HT-29 (cell line): ENCODE measurements at places on chromosomes 2 and 18. TPM values are rescaled to one million over a fixed set of nuclear protein-coding genes. Genes with fewer than 3 reads are reported as not detected.

BOLL gene
- not detected in 2 replicates for total RNA-seq

MLPH gene
- total RNA-seq, result 66.1 and 67.8 TPM in 2 replicates

SCYGR5 gene
- not detected in 2 replicates for total RNA-seq

ANKRD62 gene
- total RNA-seq, result not detected in 2 replicates

KRTCAP3 gene
- 29.3 and 30.4 TPM in 2 replicates for total RNA-seq

SCLY gene
- total RNA-seq, result 41.6 and 45.6 TPM in 2 replicates

MROH2A gene
- total RNA-seq, result 2.4 and 2.8 TPM in 2 replicates

CHMP3 gene
- 29.9 and 37.8 TPM in 2 replicates for total RNA-seq

KIAA2012 gene
- total RNA-seq, result 0.05 TPM in 1 of 2 replicates, not detected in the other

POTEI gene
- 0.05 and 0.08 TPM in 2 replicates for total RNA-seq

AGFG1 gene
- 38.0 and 40.9 TPM in 2 replicates for total RNA-seq

UCN gene
- 4.9 and 5.6 TPM in 2 replicates for total RNA-seq

KCNG2 gene
- total RNA-seq, result not detected in 2 replicates

- DNase-seq, result no peak
Measured at GRCh38 chr2:31208240-31208639, 9.1 kb downstream of the CAPN14 start.

- peak; percentile 22 for DNase-seq
Measured at GRCh38 chr18:38545071-38545470, 979.5 kb upstream of the CELF4 start.

- no peak for DNase-seq
Measured at GRCh38 chr2:70826696-70827350, 6.4 kb upstream of the CLEC4F start.

DNA sequence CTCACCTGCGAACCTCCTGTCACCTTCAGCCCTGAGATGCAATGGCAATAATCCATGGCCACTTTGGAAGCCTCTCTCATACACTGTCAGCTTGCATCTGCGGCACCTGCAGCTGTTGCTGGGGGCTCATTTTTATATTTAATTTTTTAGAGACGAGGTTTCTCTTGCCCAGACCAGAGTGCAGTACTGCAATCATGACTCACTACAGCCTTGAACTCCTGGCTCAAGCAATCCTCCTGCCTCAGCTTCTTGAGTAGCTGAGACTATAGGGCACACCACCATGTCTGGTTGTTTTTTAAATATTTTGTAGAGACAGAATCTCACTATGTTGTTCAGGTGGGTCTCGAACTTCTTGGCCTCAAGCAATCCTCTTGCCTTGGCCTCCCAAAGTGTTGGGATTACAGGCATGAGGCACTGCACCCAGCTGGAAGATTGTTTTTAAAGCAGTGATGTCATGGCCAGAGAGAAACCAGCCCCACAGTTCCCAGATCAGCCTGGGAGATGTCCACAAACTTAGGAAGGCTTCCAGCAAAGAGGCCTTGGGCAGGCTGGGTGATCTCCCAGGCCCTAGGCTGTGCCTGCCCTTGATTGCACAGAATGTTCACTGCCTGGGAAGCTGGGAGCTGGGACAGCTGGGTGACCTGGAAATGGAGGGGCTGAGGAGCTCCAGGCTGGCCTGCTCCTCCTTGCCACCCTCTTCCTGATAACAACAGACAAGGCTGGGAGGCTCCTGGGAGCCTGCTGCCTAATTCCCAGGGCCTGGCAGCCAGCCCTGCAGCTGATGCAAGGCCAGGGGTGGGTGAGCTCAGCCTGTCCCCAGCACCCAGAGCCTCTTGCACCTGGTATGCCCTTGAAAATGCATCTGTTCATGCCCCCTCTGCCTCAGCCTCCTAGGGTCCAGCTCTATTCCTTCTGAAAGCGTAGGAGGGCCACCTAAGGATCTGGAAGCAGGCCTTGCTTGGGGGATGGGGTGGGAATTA lies 27.1 kb downstream of the SH2D6 start:
- no peak for DNase-seq

GRCh38 chr2:175750195-175750594 lies 251.9 kb downstream of the LNPK start:
- no peak for DNase-seq

DNA sequence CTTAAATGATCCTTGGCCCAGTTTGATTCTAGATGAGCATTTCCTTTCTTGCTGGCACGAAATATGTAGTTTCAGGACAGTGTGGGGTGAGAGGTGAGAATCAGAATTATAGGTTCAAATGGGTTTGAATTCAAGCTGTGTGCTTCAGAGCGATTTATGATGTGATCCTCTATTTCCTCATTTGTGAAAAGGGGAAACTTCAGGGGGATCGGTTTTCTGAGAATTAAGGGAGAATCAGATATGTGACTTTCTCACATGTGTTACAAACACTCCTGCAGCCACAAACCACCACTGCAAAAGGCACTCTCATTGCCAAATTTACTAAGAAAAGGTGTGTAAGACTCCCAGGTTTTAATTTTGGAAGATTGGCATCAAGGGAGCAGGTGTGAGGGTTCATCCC lies 24.4 kb downstream of the HK2 start:
- DNase-seq, result no peak

GRCh38 chr2:239146011-239146641 lies 254.7 kb downstream of the HDAC4 start:
- DNase-seq, result no peak

GRCh38 chr18:60951091-60951490 lies 382.1 kb upstream of the CDH20 start:
- no peak for DNase-seq

DNA sequence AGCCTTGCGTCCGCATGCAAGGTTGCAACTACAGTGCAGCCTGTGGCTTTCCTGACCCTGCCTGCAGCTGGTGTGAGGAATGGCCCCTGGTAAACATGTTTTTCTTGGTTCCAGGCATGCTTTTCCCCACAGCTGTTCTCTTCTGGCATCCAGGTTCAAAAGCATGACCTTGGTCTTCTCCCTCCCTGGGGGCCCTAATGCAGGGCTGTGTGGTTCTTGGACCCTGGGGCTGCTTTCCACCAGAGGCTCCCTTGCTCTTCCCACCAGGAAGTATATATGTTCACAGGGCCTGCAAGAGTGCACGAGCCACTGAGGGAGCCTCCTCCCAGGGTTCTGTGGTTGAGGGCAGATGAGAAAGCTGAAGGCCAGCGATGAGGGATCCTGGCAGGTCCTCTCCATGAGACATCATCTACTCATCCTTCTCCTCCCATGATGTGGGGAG lies 125.9 kb downstream of the BCL2L11 start:
- no peak for DNase-seq

DNA sequence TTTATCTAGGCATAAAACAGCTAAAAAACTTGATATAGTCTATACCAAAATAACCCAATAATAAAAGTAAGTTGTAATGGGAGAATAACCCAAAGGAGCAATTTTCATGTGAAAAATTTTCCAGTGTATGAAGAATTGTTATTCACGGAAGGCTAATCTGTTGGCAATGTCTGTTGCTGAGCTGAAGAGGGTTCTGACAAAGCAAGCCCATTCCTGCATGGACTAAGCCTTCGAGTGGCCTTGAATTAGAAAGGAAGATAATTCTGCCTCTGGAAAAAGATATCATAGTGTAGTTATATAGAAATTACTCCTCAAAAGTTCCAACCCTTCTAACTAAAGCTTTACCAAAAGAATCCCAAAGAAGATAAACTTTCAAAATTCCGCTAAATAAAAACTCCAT lies 101.5 kb downstream of the MAP2 start:
- DNase-seq, result no peak

GRCh38 chr2:29182920-29183319 lies 67.7 kb downstream of the CLIP4 start:
- DNase-seq, result no peak

GRCh38 chr18:47204908-47205522 lies 28.9 kb upstream of the IER3IP1 start:
- DNase-seq, result peak; percentile 60

DNA sequence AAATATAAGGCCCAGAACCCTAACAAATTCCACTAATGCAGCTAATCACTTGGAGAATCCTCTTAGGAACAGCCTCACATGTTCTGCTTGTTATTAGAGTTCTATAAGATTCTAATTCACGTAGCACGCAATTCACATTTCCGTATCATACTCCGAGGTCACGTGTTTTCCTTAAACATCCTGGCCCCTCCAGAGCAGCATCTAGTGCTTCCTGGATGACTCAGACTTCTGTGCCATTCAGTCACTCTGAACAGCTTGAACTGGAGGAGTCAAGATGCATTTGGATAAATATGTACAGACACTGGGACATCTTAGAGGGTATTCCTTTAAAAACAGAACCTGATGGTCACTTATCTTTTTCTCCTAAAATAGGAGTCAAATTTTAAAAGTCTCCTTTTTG lies 156.5 kb downstream of the MYO5B start:
- peak; percentile 35 for DNase-seq

DNA sequence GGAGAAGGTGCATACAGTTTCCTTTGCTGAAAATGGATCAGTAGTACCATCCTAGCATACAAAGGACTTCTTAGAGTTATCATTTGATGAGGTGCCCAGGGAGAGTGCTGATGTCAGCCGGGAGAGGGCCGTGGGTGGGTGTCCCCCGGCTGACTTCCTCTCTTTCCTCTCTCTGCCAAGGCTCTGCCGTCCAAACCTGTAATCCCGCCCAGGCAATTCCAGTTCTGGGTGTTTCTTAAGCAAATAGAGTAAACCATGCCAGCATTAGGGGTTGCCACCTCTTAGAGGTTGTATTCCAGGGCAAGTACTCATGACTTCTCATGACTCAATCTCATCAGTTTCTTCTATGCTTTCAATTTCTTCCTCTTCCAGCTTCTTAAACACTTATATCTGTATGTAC lies 117.2 kb downstream of the GATA6 start:
- DNase-seq, result peak; percentile 89

DNA sequence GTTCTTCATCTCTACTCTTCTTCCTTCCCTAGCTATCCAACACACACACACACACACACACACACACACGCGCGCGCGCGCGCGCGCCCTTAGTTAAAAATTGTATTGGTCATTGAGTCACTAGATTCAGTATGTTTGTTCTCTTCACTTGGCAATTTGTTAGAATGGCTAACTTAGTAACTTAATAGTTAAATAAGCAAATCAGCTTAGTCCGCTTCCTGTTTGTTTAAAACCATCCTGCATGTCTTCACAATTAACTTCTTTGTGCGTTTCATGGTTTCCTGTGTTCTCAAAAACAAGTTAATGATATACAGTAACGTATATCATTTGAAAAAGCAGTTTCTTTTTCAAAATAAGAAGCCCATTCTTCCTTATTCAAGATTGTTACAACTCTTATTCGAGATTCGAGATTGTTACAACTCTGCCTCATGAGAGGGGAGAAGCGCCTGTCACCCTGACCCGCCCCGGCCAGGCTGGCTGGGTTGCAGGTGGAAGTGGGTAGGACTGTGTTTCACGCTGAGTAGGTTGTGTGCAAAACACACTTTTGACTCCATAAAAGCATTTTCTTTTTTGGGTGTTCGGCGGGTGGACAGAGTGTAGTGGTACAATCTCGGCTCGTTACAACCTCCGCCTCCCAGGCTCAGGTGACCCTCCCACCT lies 9.5 kb upstream of the CNNM3 start:
- peak; percentile 59 for DNase-seq

DNA sequence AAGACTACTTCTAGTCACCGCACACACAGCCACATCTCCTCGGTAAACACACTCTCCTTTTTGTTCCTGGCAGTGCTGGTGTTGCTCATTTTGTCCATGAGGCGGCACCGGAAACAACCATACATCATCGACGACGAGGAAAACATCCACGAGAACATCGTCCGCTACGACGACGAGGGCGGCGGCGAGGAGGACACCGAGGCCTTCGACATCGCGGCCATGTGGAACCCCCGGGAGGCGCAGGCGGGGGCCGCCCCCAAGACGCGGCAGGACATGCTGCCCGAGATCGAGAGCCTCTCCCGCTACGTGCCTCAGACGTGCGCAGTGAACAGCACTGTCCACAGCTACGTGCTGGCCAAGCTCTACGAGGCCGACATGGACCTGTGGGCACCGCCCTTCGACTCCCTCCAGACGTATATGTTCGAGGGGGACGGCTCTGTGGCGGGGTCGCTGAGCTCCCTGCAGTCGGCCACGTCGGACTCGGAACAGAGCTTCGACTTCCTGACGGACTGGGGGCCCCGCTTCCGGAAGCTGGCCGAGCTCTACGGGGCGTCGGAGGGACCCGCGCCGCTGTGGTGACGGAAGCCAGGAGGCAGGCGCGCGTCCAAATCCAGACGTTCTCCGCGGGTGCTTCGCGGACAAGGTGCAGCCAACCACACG lies 221.0 kb downstream of the CDH20 start:
- no peak for DNase-seq

- DNase-seq, result peak; percentile 34
Measured at GRCh38 chr2:67399831-67400489, 2.8 kb downstream of the ETAA1 start.

DNA sequence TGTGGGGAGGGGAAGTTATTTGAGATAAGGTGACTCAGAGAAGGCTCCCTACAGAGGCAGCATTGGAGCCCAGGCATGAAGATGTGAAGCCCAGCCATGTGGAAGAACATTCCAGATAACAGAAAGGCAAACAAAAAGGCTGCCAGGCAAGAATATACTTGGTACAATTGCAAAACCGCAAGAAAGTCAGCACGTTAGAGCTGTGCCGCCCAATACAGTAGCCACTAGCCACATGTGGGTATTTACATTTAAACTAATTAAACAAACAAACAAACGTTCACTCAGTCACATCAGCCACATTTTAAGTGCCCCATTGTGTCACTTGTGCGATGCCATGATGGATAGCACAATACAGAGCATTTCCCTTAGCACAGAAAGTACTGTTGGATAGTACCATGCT lies 179.6 kb downstream of the SATB2 start:
- DNase-seq, result no peak

DNA sequence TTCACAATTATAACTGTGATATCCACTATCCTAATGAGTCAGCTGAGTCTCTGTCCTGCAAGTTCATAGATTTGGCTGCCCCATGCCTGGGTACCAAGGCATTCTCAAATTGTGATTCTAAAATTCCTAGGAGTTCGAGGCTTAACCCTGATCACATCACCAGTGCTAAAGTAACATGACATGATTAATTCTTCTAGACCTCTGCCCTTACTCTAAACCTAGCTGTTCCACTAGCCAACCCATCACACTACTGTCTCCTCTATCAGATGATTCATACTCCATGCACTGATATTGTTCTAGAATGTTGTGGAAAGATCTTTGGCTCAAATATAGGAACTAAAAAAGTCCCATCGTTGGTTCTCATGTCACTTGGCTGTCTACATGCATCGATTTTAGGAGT lies 487.6 kb downstream of the PIK3C3 start:
- no peak for DNase-seq

- DNase-seq, result no peak
Measured at GRCh38 chr2:193114827-193115226, 920.1 kb upstream of the TMEFF2 start.

DNA sequence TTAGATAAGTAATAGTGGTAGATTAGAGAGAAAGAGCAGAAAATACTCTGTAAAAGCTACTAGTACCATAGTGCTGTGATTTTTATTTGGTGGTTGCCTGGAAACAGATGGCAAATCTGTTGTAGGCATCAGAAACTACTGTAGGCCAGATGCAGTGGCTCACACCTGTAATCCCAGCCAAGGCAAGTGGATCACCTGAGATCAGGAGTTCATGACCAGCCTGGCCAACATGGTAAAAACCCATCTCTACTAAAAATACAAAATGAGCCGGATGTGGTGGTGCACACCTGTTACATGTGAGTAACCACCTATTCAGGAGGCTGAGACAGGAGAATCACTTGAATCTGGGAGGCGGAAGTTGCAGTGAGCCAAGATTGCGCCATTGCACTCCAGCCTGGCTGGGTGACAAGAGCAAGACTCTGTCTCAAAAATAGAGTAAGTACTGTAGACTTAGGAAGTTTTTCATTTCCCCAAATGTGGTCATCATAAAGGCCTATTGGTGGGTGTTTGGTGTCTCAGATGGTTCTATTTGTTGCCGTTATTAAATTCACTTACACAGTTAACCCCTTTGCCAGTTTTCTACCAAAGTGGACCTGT lies 79.6 kb downstream of the SPTBN1 start:
- no peak for DNase-seq
